Right ventricle myocardium inferior (tissue), 1 donor: ENCODE measurements at places on chromosomes 7 and 10. TPM values are rescaled to one million over a fixed set of nuclear protein-coding genes. Genes with fewer than 3 reads are reported as not detected.

- no peak for DNase-seq
These were observed 10.0 kb downstream of the IDI2 start for GRCh38 chr10:1015688-1016087.

GRCh38 chr7:54960517-54960916, 58.3 kb upstream of the EGFR start:
- DNase-seq = no peak

- no peak for DNase-seq
These were observed 1.1 kb downstream of the SFMBT2 start for GRCh38 chr10:7409732-7410168.

DNA sequence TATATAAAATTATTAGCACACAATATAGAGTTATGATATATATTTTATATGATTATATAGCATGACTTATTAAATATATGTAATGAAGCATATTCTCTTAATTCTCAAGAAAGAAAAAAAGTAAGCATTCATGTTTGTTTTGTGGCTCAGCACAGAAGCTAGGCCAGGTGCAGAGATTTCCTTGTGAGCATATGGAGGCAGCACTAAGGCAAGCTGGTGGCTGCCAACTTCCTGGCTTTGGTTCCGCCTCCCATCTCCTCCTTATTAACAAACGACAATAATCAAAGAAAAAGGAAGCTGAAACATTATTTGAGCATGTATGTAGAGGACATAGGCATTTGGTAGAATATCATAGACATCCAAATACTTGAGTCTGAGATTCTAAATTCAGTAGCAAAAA, 130.3 kb downstream of the ST7 start:
- no peak for DNase-seq

GRCh38 chr7:132683896-132684690, 107.8 kb upstream of the PLXNA4 start:
- DNase-seq = no peak

GRCh38 chr7:24346129-24346528, 62.1 kb downstream of the NPY start:
- no peak for DNase-seq

GRCh38 chr7:36985866-36986400, 261.6 kb upstream of the AOAH start:
- DNase-seq = no peak

The TUBAL3 gene
- total RNA-seq = not detected

The STRIP2 gene
- 22.0 TPM for total RNA-seq

The POR gene
- 66.3 TPM for total RNA-seq

The NRAP gene
- 1,026 TPM for total RNA-seq

The LRGUK gene
- 0.22 TPM for total RNA-seq

The JCAD gene
- 25.6 TPM for total RNA-seq
